B cell (primary cell): ENCODE measurements at places on chromosomes 2 and 18. TPM values are rescaled to one million over a fixed set of nuclear protein-coding genes. Genes with fewer than 3 reads are reported as not detected.
A peak's percentile ranks its signal among the peaks of the same experiment; 100 is the strongest.

Gene CYTIP
- polyA plus RNA-seq, result 73.0 and 147 TPM in 2 replicates

- no peaks in the 10 kb centered on the region for H3K36me3 ChIP-seq
- no peak overlapping the region for H3K4me3 ChIP-seq
- no peaks in the 10 kb centered on the region for H3K27me3 ChIP-seq
- H3K27ac ChIP-seq, result no peak overlapping the region
- no peaks in the 10 kb centered on the region for H3K4me1 ChIP-seq
- DNase-seq, result no peak
Measured at GRCh38 chr18:73645160-73645715, 502.4 kb downstream of the FBXO15 start.

Gene PLEK
- polyA plus RNA-seq, result 78.3 and 99.4 TPM in 2 replicates

Gene MTX2
- polyA plus RNA-seq, result 11.2 and 12.0 TPM in 2 replicates

DNA sequence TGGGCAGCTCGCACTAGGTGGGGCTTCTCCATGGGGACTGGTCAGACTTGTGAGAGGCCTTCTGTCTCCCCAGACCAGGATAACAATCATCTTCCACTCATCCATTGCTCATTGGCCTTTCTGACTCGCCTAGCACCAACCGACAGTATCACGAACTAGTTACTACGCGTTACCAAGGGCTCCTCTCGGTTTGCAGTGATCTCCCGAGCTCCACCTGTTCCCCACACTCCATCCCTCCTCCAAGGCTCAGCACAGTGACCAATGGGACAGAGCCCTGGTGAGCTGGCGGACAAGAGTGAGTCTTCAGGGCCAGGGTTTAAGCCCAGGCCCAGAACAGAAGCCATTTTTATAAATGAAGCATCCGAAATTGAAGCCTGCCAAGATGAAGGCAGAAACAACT, 42.8 kb upstream of the SMAD7 start:
- no peak for DNase-seq
- H3K4me1 ChIP-seq, result peaks cover 20% of the 10 kb centered on the region
- H3K27me3 ChIP-seq, result no peaks in the 10 kb centered on the region
- H3K36me3 ChIP-seq, result no peaks in the 10 kb centered on the region

Gene C2orf92
- 15.3 and 19.0 TPM in 2 replicates for polyA plus RNA-seq

Gene NEU2
- polyA plus RNA-seq, result not detected in 2 replicates

DNA sequence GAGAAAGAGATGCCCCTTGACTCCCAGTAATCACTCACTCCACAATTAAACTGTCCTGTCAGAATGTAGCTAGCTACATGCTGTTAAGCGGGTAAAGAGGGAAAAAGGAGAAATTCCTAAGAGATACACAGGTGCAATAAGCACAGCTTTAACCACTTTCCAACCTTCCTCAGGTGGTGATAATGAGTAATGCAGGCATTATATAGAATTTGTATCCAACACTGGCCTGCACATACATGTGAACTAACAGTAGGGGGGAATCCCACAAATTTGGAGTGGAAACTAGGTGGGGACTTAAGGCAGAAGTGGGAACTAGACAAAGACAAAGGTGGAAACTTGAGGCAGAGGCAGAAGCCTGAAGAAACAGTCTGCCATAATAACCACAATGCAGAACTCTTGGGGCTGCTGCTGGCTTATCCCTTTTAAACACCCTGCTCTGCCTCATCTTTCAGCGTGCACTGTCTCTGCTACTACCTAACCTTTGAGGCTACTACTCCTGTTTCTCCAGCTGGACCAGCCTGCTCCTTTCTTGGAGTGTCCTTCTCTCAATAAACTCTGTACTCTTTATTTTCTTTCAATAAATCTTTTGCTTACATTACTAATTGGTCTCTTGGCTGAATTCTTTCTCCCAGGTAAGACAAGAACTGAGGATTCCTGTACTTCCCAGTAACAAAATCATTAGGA, 259.7 kb downstream of the PDE11A start:
- no peaks in the 10 kb centered on the region for H3K36me3 ChIP-seq
- H3K27me3 ChIP-seq, result no peaks in the 10 kb centered on the region
- H3K27ac ChIP-seq, result no peak overlapping the region
- H3K4me1 ChIP-seq, result no peaks in the 10 kb centered on the region

DNA sequence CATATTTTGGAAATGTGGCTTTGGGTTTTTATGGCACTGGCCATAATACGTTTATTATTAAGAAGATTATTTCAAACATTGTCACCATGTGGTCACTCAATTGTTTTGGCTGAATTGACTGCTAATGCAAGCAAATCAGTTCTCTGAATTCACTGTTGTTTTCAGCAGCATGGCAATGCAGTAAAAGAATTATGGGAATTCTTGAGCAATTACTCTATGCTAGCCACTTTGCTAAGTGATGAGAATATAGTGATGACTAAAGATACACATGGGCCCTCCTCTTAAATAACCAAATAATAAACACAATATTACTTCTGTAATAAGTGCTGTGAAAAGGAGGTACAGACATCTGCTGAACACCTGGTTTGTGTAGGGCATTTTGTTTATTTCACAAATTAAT, 58.0 kb upstream of the FANCL start:
- no peaks in the 10 kb centered on the region for H3K4me1 ChIP-seq
- no peak for DNase-seq
- no peak overlapping the region for H3K4me3 ChIP-seq
- no peaks in the 10 kb centered on the region for H3K27me3 ChIP-seq
- H3K27ac ChIP-seq, result no peak overlapping the region
- H3K36me3 ChIP-seq, result no peaks in the 10 kb centered on the region

- no peaks in the 10 kb centered on the region for H3K27me3 ChIP-seq
- H3K4me3 ChIP-seq, result no peak overlapping the region
- H3K4me1 ChIP-seq, result no peaks in the 10 kb centered on the region
- no peak overlapping the region for H3K27ac ChIP-seq
Measured at GRCh38 chr2:198191651-198192050, 387.3 kb downstream of the PLCL1 start.

- no peak overlapping the region for H3K27ac ChIP-seq
- H3K4me3 ChIP-seq, result no peak overlapping the region
- no peak for DNase-seq
- H3K4me1 ChIP-seq, result no peaks in the 10 kb centered on the region
Measured at GRCh38 chr18:76230791-76231190, 264.3 kb downstream of the ZNF516 start.

GRCh38 chr2:28717339-28717758, 34.3 kb upstream of the PPP1CB start:
- no peak overlapping the region for H3K27ac ChIP-seq
- no peaks in the 10 kb centered on the region for H3K36me3 ChIP-seq
- peaks cover 10% of the 10 kb centered on the region for H3K4me1 ChIP-seq
- DNase-seq, result peak; percentile 4
- no peak overlapping the region for H3K4me3 ChIP-seq
- no peaks in the 10 kb centered on the region for H3K27me3 ChIP-seq

DNA sequence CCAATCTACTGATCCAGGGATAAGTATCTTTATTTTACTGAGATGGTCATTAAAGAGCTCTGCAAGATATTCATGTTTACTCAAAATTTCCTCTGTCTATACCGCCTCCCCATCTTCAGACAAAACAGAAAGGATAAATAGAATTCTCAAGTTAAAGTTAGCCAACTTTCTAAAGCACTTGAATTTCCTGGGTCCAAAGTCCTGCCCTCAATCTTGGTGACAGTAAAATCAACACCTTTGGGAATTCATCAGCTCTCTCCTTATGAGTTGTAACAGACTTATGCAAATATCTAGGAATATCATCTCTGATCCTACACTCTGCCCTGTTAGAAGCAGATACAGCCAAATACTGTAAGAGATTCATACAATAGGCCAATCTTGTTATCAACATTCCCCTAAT, 122.5 kb upstream of the HAAO start:
- H3K27ac ChIP-seq, result no peak overlapping the region
- H3K4me1 ChIP-seq, result no peaks in the 10 kb centered on the region
- no peaks in the 10 kb centered on the region for H3K36me3 ChIP-seq
- no peak for DNase-seq

Gene SH3RF3
- 0.32 and 1.2 TPM in 2 replicates for polyA plus RNA-seq

DNA sequence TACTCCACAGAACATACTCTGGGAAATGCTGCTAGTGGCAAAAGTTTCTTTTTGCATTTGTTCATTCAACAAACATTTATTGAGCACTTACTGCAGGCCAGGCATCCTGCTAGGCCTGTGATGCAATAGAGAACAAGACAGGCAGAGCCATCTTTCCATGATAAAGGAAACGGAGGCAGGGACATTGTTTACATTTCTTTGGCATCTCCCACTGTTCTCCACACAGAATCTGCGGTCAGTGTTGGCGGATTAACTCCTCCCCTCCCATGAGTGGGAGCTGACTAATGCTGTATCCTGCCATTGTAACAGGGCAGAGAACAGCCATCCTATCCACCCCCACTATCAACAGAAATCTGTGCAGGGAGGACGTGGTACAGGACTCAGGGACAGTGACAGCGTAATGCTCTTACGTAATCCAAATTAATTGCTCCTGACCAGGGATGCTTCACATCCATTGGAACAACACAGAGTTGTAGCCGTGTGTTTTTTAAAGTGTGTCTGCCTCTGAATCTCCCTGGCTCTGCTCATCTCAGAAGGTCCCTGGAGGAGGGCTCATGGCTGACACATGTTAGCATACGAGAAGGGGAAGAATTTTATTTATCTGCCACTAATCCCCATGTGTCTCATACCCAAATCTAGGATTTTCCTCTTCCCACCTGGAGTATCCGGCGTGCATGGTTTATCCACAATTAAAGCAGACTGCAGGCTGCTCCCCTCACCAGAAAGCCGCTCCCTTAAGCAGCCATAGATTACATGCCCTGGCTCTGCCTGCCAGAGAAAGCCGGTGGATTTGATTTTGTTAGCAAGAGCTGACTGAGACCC, 32.3 kb downstream of the STEAP3 start:
- H3K4me1 ChIP-seq, result no peaks in the 10 kb centered on the region
- H3K27me3 ChIP-seq, result no peaks in the 10 kb centered on the region
- no peak for DNase-seq
- H3K27ac ChIP-seq, result no peak overlapping the region
- H3K4me3 ChIP-seq, result no peak overlapping the region
- no peaks in the 10 kb centered on the region for H3K36me3 ChIP-seq

DNA sequence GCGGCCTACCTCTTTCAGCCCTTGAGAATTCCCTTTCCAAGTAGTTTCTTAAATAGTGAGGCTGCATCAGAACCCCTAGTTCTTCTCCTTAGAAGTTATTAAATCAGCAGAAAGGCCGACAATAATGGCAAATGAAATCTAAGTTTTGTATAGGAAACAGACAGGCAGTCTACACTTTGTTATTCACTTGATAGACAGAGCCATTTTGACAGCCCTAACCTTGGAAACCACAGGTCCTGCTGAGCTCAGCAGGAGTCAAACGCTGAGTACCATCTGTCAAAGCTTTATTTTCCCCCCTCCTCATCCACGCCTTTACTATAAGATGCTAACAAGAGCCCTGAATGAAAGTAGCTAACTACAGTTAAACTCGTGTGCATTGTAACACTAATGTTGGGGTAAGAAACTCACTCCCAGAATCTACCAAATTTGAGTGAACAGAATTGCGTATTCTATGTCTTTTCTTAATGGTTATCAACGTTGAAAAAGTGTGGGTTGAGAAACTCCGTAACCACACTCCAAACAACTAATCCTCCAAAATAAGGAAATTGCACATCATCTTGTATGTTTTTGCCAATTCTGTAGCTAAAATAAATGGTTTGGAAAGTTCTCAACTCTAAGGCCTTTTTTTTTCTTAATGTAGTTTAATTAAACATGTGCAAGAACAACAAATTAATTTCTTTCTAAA, 90.6 kb upstream of the EFEMP1 start:
- H3K36me3 ChIP-seq, result no peaks in the 10 kb centered on the region
- H3K27me3 ChIP-seq, result no peaks in the 10 kb centered on the region
- no peaks in the 10 kb centered on the region for H3K4me1 ChIP-seq
- DNase-seq, result no peak

- H3K4me1 ChIP-seq, result peaks cover 11% of the 10 kb centered on the region
- no peak overlapping the region for H3K4me3 ChIP-seq
- H3K27ac ChIP-seq, result no peak overlapping the region
- no peaks in the 10 kb centered on the region for H3K36me3 ChIP-seq
- no peak for DNase-seq
Measured at GRCh38 chr2:47346107-47346506, 56.8 kb upstream of the MSH2 start.

DNA sequence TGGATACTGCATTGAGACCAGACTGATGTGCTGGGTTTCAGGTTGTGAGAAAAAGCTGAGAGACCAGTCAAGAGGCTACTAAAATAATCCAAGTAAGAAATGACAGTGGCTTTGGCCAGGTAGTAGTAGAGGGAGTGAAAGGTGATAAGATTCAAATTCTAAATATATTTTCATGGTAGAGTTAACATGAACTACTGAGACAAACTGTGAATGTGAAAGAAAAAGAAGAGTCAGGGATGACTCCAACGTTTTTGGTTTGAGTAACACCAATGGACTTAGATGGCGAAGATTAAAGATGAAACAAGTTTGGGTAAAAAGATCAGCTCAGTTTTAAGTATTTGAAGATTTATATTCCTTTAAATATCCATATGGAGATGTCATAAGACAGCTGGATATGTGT, 209.4 kb downstream of the ZEB2 start:
- H3K27me3 ChIP-seq, result no peaks in the 10 kb centered on the region
- H3K36me3 ChIP-seq, result no peaks in the 10 kb centered on the region
